ENCODE measurements at places on chromosomes 1 and 21. TPM values are rescaled to one million over a fixed set of nuclear protein-coding genes. Genes with fewer than 3 reads are reported as not detected.

FAM163A gene
- 0.19 TPM for total RNA-seq

MARK1 gene
- total RNA-seq, result 25.1 TPM

CRYAA gene
- total RNA-seq, result not detected

SPATA1 gene
- total RNA-seq, result 1.6 TPM

COL24A1 gene
- 6.9 TPM for total RNA-seq

LAMC2 gene
- total RNA-seq, result 3.0 TPM

DMBX1 gene
- not detected for total RNA-seq

LIN28A gene
- not detected for total RNA-seq

DNA sequence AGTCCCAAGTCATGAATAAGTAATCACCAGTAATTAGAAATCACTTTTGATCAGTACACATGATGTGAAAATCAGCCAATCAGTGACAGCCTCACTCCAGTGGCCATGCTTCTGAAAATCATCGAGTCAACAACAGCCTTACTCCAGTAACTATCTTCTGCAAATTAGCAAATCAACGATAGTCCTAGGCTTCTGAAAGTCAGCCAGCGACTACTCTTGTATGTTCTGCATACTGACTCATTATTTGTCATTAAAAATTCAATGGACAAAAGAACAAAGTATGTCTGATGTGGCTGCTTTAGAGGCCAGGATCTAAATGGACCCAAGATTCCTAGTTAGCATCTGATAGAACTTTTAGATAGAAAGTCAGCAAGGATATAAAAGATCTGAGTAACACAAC lies 102.5 kb downstream of the GPR52 start:
- no peak for DNase-seq

GRCh38 chr1:229717786-229718576 lies 91.9 kb downstream of the URB2 start:
- no peak for DNase-seq

GRCh38 chr1:36836916-36837315 lies 197.4 kb downstream of the GRIK3 start:
- DNase-seq, result no peak

GRCh38 chr1:78170859-78171258 lies 125.1 kb downstream of the GIPC2 start:
- DNase-seq, result no peak

DNA sequence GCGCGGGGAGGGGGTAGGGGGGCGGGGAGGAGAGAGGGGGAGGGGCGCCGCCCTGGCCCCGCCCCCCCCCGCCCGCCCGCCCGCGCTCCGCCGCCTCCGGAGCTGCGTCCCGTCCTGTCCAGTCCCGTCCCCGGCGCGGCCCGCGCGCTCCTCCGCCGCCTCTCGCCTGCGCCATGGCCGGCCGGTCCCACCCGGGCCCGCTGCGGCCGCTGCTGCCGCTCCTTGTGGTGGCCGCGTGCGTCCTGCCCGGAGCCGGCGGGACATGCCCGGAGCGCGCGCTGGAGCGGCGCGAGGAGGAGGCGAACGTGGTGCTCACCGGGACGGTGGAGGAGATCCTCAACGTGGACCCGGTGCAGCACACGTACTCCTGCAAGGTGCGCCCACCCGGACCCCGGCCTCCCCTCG lies at the start of gene AGRN:
TSS of gene AGRN (plus strand) at position 121 of the 405 bp plus-strand sequence. CDS start at position 174, 53 bp downstream.
- DNase-seq, result peak; percentile 84

- DNase-seq, result no peak
These were observed 82.2 kb upstream of the DIRAS3 start for GRCh38 chr1:68132426-68133130.

DNA sequence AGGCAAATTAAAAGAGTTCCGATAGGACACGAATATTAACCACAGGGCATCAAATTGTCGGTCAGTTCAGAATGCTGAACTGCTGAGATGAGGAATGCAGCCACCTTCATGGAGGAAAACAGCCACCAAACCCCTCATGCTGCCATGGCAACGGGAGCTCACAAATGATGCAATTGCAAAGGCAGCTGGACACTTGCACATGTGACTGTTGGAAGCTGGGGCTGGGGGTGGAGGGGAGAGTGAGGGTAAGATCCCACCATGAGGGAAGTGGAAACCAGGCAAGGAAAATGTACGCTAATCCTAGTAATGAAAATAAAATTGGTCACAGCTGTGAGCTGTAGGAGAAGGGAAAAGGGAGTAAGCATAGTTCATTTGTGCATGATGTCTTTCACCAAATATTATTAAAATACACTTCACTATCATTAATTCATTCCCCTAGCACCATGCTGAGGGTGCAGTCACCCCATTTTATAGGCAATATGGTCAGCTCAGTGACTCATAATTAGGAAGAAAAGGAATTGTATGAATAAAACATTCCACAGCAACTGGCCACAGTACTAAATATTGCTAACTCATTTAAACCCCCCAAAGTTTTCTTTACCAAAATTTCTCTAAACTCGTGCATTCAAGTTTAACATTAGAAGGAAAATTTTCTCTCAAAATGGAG lies 15.3 kb downstream of the BECN2 start:
- DNase-seq, result no peak

DNA sequence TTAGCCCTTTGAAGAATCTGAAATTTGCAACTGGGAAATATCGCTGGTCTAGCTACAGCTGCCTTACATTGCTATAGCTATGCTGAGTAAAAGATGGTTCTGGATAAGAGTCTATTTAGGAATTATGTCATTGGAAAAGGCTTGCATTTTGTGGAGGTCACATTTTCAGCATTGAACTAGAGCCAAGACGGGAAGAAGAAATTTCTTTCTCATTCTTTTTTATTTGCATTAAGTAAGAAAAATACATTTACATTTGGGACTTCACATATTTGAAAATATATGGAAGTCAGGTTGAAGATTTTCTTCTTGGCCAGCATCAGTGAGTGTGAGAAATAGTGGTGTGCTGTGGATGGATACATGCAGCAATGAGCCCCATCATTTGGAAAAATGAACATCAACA lies 291.6 kb downstream of the PTBP2 start:
- DNase-seq, result no peak

GRCh38 chr1:77170687-77171086 lies 48.5 kb downstream of the PIGK start:
- DNase-seq, result no peak

DNA sequence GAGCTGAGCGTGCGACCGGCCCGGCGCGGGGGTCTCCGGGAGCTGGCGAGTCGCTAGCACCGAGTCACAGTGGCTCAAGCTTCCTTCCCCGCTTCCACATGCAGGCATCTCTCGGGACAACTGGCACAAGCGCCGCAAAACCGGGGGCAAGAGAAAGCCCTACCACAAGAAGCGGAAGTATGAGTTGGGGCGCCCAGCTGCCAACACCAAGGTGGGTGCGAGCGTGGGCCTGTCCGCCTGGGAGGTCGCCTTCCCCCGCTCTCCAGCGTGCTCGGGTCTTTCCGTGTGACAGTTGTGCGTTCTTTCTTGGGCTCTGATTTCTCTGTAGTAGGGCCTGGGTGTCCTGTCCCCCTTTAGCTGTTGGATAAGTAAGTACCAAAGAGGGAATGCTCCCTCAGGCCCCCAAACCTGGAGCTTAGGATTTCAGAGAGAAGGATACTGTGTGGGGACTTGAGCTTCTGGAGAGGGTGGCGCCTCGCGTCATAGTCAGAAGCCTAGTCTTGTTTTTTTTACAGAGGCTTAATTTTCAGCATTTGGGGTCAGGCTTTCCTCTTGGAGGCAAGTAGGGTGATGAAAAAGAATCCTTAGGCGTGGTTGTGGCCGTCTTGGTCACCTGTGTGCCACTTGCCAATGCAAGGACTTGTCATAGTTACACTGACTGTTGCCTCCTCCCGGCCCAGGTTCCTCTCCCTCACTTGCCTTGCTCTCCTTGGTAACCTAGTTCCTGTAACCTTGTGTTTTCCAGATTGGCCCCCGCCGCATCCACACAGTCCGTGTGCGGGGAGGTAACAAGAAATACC lies 790 bp downstream of the RPS8 start:
- DNase-seq, result peak; percentile 41

DNA sequence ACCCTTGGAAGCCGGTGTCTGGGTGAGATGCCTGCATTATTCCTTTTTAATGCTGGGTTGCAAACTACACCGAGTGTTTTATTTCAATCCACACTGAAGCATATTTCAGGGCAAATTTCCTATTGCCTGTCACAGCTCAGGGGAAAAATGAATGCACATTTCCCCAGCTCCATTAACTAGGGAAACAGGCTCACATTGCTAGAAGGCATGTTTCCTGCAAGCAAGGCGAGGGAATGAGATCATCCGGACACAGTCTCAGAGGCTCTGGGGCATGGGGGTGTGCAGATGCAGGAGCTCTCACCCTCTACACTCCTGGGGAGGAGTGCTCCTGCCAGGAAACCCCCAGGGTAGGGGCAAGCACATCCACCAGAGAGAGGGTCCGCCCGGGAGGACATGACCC lies 24.6 kb downstream of the SYT2 start:
- DNase-seq, result no peak

- no peak for DNase-seq
These were observed 19.6 kb upstream of the ACTRT2 start for GRCh38 chr1:3001471-3002348.

DNA sequence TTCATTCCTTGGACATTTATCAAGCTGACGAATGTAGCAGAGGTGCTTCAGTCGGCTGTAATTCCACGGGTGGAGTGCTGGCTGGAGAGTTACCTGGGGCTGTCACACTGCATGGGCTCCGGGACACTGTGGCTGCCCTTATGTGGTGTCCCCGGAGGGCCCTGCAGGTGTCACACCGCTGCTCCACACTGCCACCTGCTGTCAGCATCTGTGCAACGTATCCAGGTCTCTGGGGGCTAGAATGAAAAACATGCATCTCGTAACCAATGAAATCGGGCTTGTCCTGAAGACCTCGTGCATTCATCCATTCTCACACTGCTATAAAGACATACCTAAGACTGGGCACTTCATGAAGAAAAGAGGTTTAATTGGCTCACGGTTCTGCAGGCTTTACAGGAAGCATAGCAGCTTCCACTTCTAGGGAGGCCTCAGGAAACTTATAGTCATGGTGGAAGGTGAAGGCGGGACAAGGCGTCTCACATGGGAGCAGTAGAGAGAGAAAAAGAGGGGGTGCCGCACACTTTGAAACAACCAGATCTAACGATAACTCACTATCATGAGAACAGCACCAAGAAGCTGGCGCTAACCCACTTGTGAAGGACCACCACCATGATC lies 46.7 kb upstream of the PCBP3 start:
- DNase-seq, result peak; percentile 75

DNA sequence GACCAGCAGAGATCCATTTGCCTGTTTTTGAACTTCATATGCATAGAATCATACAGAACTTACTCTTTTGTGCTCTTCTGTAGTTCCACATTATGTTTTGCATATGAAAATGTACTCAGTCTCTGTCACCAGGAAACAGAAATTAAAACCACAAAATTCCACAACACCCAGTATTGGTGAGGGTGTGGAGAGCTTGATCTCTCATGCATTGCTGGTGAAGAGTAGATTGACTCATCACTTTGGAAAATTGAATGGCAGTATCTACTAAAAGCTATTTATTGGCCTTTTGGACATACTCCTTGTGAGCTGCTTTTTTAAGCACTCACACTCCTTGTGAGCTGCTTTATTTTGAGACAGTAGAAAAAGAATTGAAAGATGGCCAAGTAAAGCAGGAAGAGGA lies 43.3 kb downstream of the VTCN1 start:
- DNase-seq, result no peak

- no peak for DNase-seq
These were observed 92.0 kb downstream of the DENND1B start for GRCh38 chr1:197683280-197683679.

GRCh38 chr1:199242147-199242546 lies 603.3 kb downstream of the PTPRC start:
- no peak for DNase-seq

- no peak for DNase-seq
These were observed 4.4 kb downstream of the PIGR start for GRCh38 chr1:206941766-206942418.

DNA sequence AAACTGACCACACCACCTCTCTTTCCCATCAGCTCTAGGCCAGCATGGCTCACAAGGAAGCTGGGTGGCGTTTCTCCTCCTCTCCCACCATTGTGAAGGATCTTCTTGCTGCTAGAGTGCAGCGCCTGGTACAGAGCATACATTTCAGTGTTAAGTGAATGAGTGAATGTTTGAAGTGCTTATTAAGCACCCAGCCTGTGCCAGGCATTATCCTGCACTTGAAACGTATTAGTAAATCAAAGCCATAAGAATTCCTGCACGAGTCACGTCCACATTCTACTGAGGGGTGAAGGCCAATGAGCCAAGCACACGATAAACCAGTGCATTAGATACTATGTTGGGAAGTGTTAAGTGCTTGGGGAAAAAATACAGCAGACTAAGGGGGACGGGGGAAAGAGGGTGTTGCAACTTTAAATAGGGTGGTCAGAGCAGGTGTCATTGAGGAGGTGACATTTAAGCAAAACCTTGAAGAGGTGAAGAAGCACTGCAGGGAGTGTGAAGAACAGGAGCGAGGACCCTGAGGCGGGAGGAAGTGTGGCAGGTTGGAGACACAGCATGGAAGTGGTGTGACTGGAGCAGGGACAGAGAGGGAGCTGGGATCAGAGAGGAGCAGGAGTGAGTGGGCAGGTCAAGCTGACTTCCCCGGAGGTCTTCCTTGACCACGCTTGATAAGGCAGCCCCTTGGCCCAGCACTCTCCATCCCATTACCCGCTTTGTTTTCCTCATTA lies 48.5 kb upstream of the LRRN2 start:
- peak; percentile 35 for DNase-seq

GRCh38 chr1:29272147-29272907 lies 36.0 kb downstream of the PTPRU start:
- no peak for DNase-seq

All from right cardiac atrium (tissue), 5 donors.